Adrenal gland (tissue), 19 donors: ENCODE measurements at places on chromosomes 2 and 18. TPM values are rescaled to one million over a fixed set of nuclear protein-coding genes. Genes with fewer than 3 reads are reported as not detected.

- DNase-seq: peak; percentile 54
- peaks cover 3% of the 10 kb centered on the region for H3K27me3 ChIP-seq
- H3K27ac ChIP-seq: no peak overlapping the region
- H3K36me3 ChIP-seq: no peaks in the 10 kb centered on the region
- no peaks in the 10 kb centered on the region for H3K4me1 ChIP-seq
Measured at GRCh38 chr2:238998801-238999200, 150.9 kb downstream of the TWIST2 start.

- peaks cover 4% of the 10 kb centered on the region for H3K4me1 ChIP-seq
- H3K27me3 ChIP-seq: no peaks in the 10 kb centered on the region
- no peaks in the 10 kb centered on the region for H3K36me3 ChIP-seq
- H3K4me3 ChIP-seq: no peak overlapping the region
- no peak for DNase-seq
Measured at GRCh38 chr2:219297766-219298456, 11.3 kb downstream of the PTPRN start.

DNA sequence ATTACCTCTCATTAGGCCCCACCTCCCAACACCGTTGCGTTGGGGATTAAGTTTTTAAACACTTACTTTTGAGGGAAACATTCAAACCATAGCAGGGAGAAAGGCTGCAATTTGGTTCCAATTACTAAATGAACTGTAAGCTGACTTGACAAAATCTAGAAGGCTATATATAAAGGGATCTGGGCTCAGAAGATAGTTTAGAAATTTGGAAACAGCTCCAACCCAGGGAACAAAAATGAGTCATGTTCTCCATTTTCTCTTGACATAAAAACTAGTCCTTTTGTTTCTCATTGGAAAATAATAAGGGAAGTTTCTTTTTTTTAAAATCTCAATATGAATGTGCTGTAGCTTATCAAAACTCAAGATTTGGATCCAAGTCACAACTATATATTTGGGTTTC lies 17.5 kb downstream of the MOGAT1 start:
- H3K4me3 ChIP-seq: no peak overlapping the region
- no peak overlapping the region for H3K27ac ChIP-seq
- DNase-seq: no peak

- H3K4me1 ChIP-seq: peaks cover 5% of the 10 kb centered on the region
- H3K4me3 ChIP-seq: no peak overlapping the region
- no peaks in the 10 kb centered on the region for H3K27me3 ChIP-seq
- no peak overlapping the region for H3K27ac ChIP-seq
- DNase-seq: no peak
Measured at GRCh38 chr18:49464718-49465598, 4.5 kb upstream of the DYM start.

PAX3 gene
- not detected for total RNA-seq

GRCh38 chr2:163657281-163657656 lies 78.5 kb downstream of the FIGN start:
- no peak overlapping the region for H3K4me3 ChIP-seq
- DNase-seq: no peak
- H3K4me1 ChIP-seq: peaks cover under 1% of the 10 kb centered on the region
- no peak overlapping the region for H3K27ac ChIP-seq

GRCh38 chr18:58674863-58675472 lies 3.7 kb downstream of the MALT1 start:
- H3K27ac ChIP-seq: no peak overlapping the region
- peaks cover 5% of the 10 kb centered on the region for H3K4me1 ChIP-seq
- no peaks in the 10 kb centered on the region for H3K36me3 ChIP-seq

GRCh38 chr2:215355801-215356200 lies 43.9 kb downstream of the ATIC start:
- H3K27me3 ChIP-seq: no peaks in the 10 kb centered on the region
- H3K4me3 ChIP-seq: no peak overlapping the region
- no peaks in the 10 kb centered on the region for H3K36me3 ChIP-seq
- no peak overlapping the region for H3K27ac ChIP-seq
- DNase-seq: no peak

HNMT gene
- total RNA-seq: 29.8 TPM
